ENCODE measurements at places on chromosomes 3 and 15. TPM values are rescaled to one million over a fixed set of nuclear protein-coding genes. Genes with fewer than 3 reads are reported as not detected.

Gene GREM1
- total RNA-seq: not detected

Gene MYLK
- not detected for total RNA-seq

Gene ATP2B2
- not detected for total RNA-seq

Gene SERINC4
- total RNA-seq: 0.14 TPM

Gene SLC28A1
- total RNA-seq: not detected

Gene RTP3
- total RNA-seq: not detected

GRCh38 chr3:130712718-130713423, 33.8 kb downstream of the PIK3R4 start:
- DNase-seq: no peak

GRCh38 chr3:116423945-116424344, 21.3 kb downstream of the LSAMP start:
- DNase-seq: no peak

DNA sequence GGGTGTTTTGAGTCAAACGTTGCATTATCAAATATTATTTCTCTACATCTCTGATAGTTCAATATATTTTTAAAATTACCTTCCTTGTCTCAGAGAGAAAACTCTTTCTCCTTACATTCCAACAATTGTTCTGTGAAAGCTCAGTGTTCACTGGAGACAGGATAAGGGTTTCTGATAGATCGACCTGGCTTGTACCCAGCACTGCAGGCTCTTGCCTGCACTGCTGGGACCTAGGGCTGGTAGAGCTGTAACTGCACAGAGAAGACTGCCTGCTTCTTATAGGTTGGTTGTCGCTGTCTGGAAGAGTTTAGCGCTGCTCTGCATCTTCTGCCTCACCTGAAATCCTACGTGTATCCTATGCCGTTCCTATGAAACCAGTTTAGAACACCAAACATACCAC, 249.9 kb upstream of the LRTM1 start:
- DNase-seq: no peak

- no peak for DNase-seq
Observed at GRCh38 chr3:56956906-56957305, 103.6 kb upstream of the SPATA12 start.

- peak; percentile 81 for DNase-seq
Observed at GRCh38 chr3:46629551-46630517, 17.5 kb downstream of the FAM240A start.

- DNase-seq: peak; percentile 55
Observed at GRCh38 chr3:10945683-10946287, 46.8 kb upstream of the SLC6A1 start.

DNA sequence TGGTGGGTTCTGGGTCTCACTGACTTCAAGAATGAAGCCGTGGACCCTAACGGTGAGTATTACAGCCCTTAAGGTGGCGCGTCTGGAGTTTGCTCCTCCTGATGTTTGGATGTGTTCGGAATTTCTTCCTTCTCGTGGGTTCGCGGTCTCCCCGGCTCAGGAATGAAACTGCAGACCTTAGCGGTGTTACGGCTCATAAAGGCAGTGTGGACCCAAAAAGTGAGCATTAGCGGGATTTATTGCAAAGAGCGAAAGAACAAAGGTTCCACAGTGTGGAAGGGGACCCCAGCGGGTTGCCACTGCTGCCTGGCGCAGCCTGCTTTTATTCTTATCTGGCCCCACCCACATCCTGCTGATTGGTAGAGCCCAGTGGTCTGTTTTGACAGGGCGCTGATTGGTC, 420.5 kb upstream of the BCHE start:
- no peak for DNase-seq

- no peak for DNase-seq
Observed at GRCh38 chr3:53949541-53949940, 57.9 kb upstream of the SELENOK start.

DNA sequence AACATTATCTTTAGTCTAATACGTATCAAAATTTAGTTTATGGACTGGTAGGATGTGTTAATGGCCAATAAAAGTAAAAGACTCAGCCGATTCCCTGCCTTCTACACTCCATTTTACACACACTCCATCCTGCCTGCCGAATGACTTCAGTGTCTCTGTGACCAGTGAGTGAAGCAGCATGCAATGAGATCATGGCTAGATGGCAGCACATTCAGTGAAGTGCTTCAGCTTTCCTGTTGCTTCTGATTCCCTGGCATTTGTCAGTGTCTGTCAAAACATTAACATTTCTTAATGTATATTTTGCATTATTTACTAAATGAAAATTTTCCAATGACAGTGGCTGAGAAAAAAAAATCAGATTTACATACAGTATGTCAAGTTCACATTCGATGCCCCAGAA, 412.0 kb downstream of the FHIT start:
- DNase-seq: no peak

- DNase-seq: no peak
Observed at GRCh38 chr3:131704098-131704497, 201.3 kb upstream of the MRPL3 start.

DNA sequence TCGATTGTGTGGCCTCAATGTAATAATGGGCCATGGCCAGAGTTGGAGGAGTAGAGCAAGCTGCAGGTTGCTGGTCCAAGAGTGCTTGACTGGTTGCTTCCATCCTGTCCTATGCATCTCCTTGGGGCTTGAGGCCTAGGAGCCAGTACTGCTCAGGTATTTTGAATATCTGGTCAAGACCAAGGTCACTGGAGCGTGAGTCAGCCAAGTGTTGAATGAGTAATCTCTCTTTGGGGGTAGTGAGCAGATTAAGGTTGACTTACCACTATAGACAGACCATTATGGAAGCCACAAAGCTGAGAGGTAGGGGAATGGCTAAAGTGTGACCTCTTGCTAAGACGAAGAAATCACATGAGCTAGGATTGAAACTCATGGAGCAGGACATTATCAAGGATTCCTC, 9.4 kb upstream of the PARP6 start:
- DNase-seq: no peak

GRCh38 chr3:154244644-154245043, 79.6 kb downstream of the DHX36 start:
- DNase-seq: no peak

GRCh38 chr3:151955356-151955755, 81.9 kb downstream of the SUCNR1 start:
- DNase-seq: no peak

DNA sequence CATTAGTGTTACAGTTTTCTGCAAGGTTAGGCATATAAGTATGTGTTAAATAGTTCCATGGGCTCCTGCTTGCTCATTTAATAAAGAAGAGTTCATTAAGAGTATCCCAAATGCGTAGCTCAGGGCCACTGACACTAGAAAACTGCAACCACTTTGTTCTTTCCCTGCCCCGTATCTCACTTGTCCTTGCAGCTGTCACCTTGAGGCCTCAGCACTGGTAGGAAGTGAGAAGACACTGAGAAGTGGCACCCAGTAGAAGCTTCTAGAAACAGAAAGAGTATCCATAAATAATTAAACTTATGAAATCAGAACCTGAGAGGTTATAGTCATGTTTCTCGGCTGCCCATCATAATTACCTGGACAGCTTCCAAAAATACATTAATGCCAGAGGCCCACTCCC, 266.0 kb downstream of the KCNMB2 start:
- no peak for DNase-seq

- DNase-seq: peak; percentile 47
Observed at GRCh38 chr15:57591822-57592367, at the start of gene MYZAP. TSS of gene MYZAP (plus strand) at chr15:57591904. CDS start at chr15:57592035, 131 bp downstream.
